CD4-positive, alpha-beta T cell treated with Interleukin-1 beta for 1 hour (primary cell): ENCODE measurements at places on chromosomes 13 and 19.

- no peak for DNase-seq
Observed at GRCh38 chr13:93927431-93927830, 552.1 kb downstream of the DCT start.

- no peak for DNase-seq
Observed at GRCh38 chr13:111415246-111415645, 94.8 kb downstream of the TEX29 start.

DNA sequence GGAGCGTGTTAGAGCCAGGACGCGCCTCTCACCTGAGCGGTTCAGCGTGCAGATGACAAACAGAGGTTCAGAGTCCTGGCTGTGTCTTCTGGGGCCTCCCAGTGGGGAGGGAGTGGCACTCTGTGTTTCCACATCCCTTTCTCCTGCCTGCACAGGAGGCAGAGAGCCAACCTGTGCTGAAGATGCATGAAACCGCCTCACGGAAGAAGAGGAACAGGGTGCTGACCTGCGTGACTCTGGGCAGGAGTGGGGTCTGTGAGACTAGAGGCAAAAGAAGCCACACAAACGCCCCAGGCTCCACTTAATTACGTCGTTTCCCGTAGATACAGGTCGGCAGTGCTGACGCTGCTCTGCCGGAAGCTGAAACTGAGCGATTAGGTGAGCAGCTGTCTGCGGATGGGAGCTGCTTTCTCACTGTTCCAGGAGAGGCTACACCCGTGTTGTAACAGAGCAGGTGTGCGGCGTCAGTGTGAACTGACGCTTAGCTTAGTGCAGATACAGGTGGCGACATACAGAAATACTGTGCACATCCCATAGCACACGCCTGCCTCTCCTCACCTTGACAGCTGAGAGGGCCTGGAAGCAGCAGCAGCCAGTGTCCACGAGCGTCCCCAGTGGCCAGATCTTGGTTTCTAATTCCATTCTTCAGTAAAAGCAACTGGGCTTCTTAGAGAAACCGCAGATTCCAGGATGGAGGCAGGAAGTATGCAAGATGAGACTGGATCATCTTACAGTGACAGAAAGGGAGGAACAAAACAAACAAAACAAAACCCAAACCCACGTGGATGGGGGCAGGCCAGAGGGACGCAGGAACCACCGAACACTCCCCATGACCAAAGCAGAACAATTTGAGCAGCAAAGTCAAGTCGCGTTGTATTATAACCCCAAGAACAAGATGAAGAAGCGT is 37.7 kb upstream of the MCF2L start:
- DNase-seq, result no peak

- no peak for DNase-seq
Observed at GRCh38 chr13:34959489-34959888, 17.4 kb downstream of the NBEA start.

DNA sequence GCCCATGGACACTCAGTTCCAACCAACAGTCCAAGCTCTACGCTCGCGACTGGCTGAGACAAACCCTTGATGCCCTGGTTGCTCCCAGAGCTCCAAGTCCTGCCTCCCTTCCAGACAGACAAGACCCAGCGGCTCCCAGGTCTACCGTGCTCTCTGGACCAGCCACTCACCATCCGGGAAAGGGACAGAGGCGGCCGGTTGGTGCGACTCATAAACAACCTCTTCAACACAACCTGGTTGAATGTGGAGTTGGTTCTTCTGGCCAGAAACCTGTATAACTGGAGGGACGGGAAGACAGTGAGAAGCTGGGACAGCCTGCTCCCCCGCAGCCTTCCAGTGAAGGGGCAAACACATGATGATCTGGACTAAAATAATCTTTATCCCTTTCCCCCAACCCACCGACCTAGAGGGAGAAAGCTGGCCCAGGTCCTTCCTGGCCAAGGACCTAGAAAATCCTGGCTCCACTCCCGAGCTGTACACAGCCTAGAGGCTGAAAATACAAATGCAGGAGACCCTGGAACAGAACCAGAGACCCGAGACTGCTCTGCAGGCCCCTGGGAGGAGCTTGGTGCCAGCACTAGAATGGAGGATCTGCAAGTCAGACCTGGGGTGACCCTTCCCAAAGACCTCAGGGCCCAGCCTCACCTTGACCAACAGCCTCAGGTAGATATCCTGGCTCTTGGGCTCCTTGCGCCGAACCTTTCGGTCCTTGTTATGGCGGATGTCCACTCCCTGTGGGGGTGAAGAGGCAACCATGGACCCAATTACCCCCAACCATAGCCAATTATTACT is 1.6 kb downstream of the RPL18 start:
- no peak for DNase-seq

GRCh38 chr19:39424934-39425333 is 10.8 kb downstream of the RPS16 start:
- DNase-seq, result no peak

DNA sequence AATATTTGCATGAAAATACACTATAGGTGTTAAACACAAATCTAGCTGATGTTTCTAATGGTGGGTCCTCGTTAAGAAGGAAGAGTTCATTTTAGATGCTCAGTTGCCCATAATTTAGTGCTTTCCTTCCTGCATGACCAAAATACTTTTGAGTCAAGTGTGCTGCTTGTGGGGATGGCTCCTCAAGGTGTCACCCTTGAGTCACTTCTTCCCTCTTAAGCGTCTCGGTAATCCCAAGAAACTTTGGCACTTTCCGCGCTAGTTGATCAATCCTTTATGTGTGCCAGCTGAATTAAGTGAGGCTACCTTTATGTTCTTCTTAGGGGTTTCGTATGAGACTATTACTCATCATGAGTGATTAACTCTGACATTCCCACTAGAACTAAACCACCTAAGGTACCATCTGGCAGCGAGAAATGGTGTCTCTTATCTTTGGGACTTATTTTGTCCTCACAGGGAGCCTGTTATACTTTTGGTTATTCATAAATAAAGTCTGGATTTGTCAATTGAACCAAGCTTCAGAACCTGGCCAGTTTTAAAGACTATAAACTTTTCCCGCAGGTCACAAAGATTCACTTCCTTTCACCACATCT is 106.8 kb downstream of the NHLRC3 start:
- peak; percentile 2 for DNase-seq

DNA sequence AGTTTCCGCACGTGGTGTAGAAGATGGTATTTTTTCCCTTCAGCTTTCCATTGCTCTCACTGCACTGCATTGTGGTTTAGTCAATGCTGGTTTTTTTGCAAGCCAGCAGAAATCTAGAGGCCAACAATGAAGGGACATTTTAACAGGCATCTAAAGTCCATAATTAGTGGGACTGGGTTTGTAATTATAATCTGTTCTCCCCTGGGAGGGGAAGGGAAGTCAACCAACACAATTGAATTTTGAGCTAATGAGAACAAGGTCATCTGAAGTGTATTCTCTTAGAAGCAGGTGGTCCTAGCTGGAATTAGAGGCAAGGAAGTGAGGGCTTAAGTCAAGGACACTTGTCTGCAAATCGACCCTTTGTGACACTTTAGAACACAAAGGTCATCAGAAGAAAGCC is 156.4 kb downstream of the MYO16 start:
- no peak for DNase-seq

DNA sequence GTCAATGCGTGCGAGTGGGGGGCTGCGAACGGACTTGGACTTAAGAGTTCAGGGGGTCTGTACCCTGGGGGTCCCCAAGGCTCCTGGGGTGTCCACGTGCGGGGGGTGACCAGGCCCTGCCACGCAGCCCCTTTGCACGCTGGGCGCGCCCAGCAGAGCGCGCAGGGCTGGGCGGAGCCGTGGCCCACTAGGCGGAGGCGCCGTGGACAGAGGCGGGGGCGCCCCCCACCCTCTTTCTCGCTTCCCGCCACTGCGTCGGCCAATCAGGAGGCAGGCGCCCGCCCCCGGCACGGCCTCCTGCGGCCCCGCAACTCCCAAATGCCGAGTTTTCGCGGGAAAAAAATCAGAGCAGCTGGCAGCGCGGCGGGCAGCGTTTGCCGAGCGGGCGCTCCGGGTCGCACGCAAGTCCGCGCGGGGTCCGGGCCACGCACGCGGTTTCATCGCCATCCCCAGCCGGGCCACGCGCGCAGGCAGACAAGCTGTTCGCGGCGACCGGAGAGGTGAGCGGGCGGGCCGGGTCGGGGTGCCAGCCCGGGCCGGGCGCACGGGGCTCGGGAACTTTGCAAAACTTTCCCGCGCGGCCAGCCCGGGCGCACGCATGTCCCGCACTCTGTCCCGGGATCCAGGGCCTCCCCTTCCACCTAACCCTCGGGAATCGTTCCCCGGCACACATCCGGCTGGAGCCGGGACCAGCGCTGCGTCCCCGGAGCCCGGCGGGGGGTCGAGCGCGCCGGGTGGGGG is at the start of gene UHRF1:
UHRF1 (plus strand) TSS at position 346 of the 741 bp plus-strand sequence. CDS start 1,385 bp downstream, outside the sequence.
- DNase-seq, result no peak

DNA sequence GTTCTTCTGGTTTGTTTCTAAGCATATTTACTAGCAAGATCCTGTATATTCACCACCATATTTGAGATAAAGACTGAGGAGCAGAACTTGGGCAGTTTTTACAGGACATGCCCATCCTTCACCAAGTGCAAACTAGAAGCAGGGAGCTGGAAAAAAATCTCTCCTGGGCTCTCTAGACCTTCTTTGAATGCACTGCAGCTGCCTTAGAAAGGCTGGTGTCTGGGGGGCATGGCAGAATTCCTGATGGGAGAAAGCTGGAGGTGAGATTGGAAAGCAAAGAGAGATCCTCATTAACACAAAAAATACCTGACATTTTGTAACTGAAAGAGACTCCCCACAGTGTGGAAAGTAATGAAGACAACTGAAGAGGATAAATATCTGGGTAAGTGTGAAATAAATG is 1612.1 kb downstream of the OLFM4 start:
- DNase-seq, result no peak

DNA sequence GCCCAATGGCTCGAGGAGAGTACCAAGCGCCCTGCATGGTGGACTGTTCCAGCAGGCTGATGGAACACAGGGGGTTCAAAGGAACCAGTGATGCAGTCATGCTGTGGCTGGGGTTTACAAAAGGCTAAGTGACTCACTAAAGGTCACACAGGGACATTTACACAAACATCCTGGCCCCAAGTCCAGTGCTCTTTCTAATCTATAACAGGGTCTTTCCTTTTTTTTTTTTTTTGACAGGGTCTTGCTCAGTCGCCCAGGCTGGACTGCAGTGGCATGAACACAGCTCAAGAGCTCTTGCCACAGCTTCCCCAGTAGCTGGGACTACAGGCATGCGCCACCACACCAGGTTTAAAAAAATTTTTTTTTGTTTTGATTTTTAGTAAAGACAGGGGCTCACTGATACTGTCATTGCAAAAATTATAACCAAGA is 2.8 kb upstream of the SLC25A15 start:
- no peak for DNase-seq

DNA sequence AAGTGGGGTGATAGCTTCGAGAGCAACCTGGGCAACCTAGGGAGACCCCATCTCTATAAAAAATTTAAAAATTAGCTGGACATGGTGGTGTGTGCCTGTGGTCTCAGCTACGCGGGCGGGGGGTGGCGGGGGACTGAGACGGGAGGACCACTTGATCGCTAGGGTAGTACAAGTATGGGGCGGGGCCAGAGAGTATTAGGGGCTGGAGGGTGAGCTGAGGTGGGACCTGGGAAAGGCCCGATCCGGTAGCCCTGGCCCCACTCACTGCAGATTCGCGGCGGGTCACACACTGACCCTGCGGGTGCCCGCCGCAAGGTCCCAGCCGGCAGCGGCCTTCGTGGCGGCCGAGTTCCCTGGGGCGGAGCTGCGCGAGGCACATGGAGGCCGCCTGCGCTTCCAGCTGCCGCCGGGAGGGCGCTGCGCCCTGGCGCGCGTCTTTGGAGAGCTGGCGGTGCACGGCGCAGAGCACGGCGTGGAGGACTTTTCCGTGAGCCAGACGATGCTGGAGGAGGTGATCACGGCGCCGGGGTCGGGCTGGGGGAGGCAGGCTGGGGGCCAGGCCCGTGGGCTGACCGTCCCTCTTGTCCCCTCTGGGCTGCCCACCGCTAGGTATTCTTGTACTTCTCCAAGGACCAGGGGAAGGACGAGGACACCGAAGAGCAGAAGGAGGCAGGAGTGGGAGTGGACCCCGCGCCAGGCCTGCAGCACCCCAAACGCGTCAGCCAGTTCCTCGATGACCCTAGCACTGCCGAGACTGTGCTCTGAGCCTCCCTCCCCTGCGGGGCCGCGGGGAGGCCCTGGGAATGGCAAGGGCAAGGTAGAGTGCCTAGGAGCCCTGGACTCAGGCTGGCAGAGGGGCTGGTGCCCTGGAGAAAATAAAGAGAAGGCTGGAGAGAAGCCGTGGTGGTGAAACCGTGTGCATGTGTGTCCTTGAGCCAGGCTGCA is 2.0 kb upstream of the ARHGAP45 start:
- DNase-seq, result peak; percentile 78

DNA sequence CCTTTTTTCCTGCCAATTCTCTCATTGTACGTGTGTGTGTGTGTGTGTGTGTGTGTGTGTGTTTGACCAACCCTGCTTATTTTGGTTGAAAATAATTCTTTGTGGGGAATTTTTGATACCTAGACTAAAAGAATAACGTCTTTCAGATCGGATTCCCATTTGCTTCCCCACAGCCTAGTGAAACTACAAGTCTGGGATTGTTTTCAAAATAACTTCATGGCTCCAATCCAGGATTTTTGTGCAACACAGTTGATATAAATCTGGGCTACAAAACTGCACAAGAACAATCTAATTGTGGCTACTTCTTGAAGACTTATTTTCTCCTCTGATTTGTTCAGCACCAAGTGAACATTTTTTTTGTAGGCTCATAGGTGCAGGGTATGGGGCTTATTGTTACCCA is 332.8 kb upstream of the MIR17HG start:
- DNase-seq, result no peak

DNA sequence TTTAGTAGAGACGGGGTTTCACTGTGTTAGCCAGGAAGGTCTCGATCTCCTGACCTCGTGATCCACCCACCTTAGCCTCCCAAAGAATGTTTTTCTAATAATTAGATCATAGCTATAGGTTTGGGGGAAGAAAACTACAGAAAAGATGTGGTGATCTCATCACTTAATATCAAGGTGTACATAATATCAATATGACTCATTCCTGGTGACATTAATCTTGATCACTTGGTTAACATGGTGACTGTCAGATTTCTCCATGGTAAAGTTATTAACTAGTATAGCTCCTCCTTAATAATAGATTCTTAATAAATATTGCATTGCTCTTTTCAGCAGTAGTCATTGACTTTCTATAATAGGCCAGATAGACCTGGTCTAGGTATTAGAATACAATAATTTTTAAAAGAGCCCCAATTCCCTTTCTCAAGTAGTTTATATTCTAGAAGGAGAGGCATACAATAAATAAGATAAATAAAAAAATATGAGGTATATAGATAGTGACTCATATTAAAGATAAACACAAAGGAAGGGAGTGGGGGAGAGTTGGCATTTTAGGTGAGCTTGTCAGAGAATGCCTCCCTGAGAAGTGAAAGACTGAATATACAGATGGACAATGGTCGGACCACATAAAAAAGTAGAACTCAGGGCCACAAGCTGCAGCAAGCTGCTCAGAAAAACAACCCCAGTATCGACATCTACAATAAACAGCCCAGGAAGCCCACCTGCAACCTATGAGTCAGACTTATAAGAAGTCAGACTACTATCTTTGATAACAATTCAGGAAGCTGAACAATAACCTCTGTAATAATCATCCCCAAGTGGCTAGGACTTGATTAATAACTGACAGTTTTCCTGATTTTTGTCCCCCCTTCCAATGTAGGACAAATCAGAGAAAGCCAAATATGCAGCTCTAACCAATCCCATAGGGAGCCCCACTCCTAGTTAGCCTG is 210.8 kb downstream of the RFC3 start:
- DNase-seq, result no peak
